ENCODE measurements at places on chromosomes 6 and 20.

DNA sequence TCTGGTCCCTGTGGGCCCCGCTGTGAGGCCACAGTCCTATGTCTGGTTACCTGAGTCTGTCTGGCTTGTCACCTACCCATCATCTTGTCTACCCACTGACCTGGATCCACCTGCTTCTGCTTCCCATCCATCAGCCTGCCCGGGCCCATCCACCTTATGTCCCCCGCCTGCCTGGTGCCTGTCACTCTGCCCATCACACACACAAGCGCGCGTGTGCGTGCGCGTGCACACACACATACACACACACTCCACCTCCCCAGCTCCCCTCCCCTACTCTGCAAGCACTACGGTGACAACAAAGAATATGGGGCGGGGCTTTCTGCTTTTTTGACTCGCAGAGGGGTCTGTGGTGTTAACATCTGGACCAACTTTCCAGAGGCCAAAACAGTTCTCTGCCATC lies 8.0 kb downstream of the CDH22 start:
- no peak for DNase-seq

DNA sequence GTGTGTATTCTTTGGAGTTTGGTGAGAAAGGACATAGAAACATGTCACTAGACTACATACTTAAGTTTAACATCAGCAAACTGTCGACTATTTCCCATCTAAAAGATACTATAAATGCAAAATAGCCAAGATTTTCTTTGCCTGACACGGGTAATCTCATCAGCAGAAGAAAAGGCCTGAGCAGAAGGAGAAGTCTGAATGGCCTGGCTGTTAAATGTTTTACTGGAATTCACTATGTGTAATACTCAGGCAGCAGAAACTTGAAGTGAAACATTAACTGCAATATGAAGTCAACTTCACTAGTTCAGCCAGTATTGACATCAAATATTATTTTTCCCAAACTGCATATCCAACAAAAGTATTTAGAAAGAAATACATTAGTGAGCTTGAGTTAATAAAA lies 6.4 kb upstream of the DSE start:
- DNase-seq: no peak

GRCh38 chr20:38726804-38727606 lies 2.7 kb downstream of the SLC32A1 start:
- DNase-seq: no peak

GRCh38 chr6:88761237-88762031 lies 202.0 kb downstream of the RNGTT start:
- DNase-seq: no peak

DNA sequence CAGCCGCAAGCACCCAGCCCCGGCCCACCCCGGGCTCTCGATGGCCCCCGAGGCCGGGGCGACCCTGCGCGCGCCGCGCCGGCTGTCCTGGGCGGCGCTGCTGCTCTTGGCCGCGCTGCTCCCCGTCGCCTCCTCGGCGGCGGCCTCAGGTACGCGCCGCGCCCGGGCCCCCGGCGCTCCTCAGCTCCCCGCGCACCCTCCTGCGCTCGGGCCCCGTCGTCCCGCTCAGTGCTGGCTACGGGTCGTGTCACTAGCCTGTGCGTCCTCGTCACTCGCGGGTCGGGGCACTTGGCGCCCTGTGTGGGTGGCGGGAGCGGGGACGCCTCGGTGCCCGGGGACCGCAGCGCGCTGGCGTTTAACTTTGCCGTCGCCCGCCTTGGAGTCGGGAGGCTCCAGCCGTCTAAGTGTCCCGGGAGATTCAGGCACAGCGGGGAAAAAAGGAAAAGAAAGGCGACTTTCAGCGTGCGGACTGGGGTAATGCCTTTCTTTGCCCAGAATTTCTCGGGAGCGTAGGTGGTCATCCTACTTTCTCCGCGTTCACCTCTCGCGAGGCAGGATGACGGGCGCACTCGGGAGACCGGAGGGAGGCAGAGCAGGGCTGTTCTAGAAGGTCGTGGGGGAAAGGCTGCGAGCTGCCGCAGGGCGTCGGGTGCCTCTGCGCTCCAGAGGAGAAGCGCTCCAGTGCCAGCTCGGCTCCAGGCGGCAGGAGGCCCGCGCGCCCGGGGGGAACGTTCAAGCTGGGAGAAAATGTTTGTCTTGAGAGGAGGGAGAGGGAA lies 545 bp downstream of the FNDC1 start:
- no peak for DNase-seq

GRCh38 chr6:1609648-1610496 lies at the start of gene FOXC1:
Gene FOXC1, plus strand, starts transcription at chr6:1609915. Its CDS starts 531 bp downstream, at chr6:1610446.
- no peak for DNase-seq
